Hepatic stellate cell (primary cell): ENCODE measurements at places on chromosomes 1 and 21.

DNA sequence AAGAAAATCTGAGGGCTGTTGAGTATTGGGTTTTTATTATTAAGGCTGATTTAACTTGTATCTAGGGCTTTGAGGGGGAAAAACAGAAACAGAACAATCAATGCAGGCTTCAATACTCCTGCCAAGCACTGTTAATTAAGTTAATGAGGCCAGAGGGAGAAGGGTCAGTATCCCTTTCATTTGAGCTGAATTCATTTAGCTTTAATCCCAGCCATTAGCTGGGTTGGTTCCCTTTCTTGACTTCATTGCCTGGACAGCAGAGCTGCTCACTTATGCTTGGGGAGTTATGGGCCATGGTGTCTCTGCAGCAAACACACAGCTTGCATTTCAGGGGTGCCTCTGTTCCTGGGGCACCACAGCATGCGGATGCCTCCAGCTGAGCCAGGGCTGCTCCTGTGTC, 16.3 kb downstream of the TLR5 start:
- no peak for DNase-seq

DNA sequence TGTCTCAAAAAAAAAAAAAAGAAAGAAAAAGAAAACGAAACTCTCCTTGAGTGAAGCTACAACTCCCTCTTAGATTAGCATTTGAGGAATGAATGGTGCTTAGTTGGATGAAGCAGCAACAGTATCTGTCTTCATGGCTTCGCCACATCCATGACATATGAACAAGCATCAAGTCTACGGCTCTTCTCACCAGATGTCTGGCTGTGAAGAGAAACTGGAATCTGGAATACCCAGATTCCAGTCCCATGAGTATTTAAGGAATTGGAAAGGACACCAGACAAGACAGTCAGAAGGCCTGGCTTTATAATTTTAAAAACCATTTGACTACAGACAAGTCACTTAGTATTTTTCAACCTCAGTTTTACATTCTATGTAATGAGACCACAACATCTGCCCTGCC, 38.0 kb upstream of the TADA1 start:
- DNase-seq = no peak

DNA sequence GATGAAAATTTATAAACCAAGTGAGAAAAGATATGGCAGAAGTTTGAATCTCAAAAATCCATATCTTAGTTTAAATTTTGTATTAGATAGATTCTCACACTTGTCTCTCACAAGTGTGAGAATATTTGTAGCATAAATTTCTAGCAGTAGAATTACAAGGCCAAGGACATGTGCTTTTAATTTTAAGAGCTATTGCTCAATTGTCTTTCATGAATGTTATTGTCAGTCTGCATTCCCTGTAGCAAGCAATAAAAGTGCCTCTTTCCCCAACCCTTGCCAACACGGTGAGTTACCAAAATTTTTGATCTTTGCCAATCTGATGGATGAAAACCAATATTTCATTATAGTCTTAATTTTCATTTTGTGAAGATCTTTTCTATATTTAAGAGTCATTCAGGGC, 64.0 kb downstream of the CTH start:
- DNase-seq = no peak

GRCh38 chr21:24955275-24955961, 651.9 kb downstream of the MRPL39 start:
- DNase-seq = no peak

DNA sequence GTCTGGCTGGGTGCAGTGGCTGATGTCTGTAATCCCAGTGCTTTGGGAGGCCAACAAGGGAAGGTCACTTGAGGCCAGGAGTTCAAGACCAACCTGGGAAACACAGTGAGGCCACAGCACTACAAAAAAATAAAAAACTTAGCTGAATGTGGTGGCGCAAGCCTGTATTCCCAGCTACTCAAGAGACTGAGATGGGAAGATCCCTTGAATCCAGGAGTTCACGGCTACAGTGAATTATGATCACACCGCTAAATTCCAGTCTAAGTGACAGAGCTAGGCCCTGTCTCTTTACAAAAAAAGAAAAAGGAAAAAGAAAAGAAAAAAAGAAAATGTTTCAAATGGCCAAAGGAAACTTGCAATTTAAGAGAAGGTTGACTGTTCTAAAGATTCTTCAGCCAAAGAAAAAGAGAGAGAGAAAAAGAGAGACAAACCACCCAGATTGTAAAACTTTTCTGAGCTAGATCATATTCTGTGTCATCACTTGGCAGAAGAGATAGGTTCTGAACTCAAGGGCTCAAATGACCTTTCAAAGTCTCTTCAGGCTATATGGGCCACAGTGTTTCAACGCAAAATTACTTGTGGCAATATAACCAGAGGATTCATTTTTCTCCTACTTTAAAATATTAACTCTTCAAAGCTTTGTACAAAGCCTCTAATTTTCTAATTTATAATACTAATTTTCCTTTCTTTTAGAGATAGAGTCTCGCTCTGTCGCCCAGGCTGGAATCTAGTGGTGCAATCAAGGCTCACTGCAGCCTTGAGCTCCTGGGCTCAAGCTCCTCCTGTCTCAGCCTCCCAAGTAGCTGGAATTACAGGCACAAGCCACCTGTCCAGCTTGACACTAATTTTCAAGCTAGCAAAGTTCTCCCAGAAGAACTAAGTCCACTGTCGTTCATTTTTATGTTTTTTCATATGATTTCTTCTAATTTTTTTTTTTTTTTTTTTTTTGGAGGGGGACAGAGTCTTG, 20.5 kb downstream of the ARID4B start:
- DNase-seq = no peak

DNA sequence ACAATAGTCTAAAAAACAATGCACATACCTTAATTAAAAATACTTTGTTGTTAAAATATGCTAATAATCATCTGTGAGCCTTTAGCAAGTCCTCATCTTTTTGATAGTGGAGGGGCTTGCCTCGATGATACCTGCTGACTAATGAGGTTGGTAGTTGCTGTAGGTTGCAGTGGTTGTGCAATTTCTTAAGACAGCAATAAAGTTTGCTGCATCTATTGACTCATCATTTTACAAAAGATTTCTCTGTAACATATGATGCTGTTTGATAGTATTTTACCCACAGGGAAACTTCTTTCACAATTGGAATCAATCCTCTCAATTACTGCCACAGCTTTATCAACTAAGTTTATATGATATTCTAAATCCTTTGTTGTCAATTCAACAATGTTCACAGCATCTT, 7.6 kb downstream of the C1orf87 start:
- no peak for DNase-seq

- DNase-seq = peak; percentile 69
These were observed 120.4 kb upstream of the GREM2 start for GRCh38 chr1:240732390-240732789.

DNA sequence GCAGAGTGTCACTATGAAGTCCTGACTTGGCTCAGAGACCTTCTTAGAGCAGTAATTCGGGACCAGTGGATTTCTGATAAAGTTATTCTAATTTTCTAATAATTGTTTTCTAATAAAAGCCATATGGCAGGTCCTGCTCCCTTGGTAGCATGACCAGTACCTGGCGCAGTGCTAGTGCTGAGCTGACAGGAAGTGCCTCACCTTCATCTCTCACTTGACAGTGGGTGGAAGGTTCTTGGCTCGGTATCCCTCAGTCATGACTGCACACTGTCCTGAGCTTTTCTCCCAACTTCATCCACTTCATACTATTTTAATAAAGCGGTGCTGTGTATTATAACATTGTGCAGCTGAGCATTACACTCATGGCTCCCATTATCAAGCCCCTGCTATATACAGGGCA, 14.1 kb downstream of the VANGL1 start:
- no peak for DNase-seq

- DNase-seq = no peak
These were observed 9.9 kb downstream of the PHTF1 start for GRCh38 chr1:113749402-113749801.

- no peak for DNase-seq
These were observed 1588.9 kb downstream of the KCNT2 start for GRCh38 chr1:195019385-195019784.

DNA sequence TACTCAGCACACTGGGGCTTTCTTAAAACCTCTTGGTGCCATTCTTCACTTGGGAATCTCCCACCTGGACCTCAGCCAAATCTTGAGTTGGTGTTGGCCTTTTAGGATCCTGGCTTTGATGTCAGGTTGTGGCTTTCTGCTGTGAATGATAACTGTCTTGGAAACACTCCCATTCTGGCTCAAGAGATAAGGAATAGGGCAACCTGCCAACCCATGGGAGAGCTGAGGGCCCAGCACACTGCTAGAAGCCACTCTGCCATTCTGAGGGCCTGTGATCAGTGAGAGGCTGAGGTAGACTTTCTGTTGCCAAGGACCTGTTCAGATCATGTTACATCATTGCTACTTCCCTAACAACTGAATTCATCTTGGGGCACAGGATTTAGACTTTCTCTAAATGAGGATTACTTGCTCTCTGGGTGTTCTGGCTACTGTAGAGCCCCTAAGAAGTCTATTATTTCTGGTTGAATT, 45.8 kb downstream of the TTC39A start:
- DNase-seq = no peak

GRCh38 chr1:201186192-201186591, 4.4 kb upstream of the IGFN1 start:
- no peak for DNase-seq

- no peak for DNase-seq
These were observed 3.6 kb upstream of the PPP2R5A start for GRCh38 chr1:212281590-212281989.
